ENCODE measurements at places on chromosomes 5 and 9.

- no peak for DNase-seq
These were observed 9.7 kb downstream of the NOL8 start for GRCh38 chr9:92315456-92315855.

DNA sequence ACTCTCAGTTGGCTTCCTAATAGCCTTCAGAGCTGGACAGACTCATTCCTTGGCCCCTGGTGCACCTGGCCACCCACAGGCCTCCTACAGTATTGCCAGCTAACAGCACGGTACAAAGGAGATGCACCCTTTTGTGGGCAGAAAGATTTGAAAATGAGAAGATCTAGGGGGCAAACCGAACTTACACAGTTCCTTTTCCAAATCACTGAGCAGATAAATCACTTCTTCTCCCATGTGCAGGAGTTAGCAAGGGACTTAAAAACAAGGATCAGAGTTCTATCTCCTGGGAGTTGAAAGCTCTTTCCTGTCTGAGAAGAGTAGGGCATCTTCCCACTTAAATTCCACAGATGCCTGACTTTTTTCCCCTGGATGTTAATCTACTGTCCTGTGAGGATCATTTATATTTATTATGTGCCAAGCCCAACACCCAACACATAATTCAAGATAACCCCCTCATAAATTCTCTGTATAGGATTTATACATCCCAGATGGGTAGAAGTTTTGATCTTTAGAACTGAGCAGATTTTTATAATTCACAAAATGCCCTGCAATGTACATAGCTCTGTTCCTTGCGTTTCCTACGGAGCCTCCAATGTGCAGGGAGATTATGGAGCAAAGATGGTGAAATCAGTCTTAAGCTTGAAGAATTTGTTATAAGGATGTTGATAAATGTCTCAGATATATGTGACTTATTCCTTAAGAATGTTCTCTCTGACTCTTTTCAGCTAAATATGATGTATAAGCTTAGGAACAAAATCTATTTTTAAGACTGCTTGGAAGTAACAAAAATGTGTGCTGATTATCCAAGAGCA is 207.2 kb upstream of the DAPK1 start:
- no peak for DNase-seq

- DNase-seq: no peak
These were observed 18.3 kb downstream of the MARCHF3 start for GRCh38 chr5:127011961-127012644.

GRCh38 chr5:96017951-96018350 is 56.3 kb upstream of the ELL2 start:
- DNase-seq: no peak

DNA sequence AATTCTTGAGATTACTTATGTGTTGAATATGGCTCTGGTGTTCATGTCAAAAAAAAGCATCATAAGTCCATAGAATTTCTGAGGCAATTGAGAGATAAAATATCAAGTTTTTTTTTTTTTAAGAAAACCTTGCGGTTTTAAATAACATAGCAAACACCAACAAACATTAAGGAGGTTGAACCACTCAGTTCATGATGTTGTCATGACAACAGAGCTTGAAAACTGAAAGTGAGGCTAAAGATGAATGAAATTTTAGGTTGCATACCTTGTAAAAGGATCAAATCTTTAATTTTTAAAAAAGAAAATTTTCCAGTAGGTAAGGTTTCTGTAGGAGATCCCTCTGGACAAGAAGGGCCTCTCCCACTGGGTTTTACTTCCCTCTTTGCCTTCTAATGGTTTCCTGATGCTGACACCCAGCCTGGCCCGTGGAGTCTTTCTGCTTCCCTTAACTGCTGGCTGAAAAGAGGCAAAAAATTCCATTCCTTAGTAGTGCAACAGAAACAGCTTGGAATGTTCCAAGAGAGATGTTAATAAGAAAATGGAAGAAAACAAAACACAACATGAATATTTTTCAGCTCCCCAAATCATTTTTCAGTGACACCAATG is 60.0 kb upstream of the FER start:
- DNase-seq: no peak

DNA sequence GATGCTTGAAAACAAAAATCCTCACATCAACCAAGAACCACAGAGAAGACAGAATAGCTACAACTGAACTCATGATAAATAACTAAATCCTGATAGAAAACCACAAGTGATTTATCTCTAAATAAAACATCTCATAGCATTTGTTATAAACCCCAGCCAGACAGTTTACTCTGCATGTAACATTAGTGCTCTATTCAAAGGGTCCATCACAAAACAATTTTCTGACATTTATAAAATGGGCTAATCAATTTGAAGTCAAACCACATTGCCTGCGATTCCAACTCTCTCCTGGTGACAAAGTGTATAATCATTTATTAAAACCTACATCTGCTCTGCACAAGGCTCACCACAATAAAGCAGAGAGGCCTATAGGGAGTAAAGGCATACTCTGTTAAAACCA is 49.8 kb downstream of the UIMC1 start:
- no peak for DNase-seq

DNA sequence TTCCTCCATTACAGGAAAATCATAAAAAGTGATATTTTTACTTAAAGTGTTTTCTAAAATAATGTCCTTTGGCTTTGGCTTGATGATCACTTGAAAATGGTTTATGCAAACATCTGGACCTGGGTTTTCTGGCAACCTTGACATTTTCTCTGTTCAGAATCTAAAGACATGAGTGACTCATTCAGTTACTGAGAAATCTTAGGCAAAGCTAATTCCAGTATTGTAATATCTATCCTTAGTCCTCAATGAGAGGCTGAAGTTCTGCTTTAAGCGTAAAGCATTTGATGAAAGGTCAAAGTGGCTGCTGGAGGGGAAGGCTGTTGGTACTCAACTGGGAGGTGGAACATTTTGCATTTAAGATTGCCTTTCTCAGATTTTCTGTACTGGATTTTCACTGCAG is 2.3 kb downstream of the MAN2A1 start:
- no peak for DNase-seq

GRCh38 chr5:76367623-76368371 is 35.3 kb upstream of the IQGAP2 start:
- DNase-seq: no peak

DNA sequence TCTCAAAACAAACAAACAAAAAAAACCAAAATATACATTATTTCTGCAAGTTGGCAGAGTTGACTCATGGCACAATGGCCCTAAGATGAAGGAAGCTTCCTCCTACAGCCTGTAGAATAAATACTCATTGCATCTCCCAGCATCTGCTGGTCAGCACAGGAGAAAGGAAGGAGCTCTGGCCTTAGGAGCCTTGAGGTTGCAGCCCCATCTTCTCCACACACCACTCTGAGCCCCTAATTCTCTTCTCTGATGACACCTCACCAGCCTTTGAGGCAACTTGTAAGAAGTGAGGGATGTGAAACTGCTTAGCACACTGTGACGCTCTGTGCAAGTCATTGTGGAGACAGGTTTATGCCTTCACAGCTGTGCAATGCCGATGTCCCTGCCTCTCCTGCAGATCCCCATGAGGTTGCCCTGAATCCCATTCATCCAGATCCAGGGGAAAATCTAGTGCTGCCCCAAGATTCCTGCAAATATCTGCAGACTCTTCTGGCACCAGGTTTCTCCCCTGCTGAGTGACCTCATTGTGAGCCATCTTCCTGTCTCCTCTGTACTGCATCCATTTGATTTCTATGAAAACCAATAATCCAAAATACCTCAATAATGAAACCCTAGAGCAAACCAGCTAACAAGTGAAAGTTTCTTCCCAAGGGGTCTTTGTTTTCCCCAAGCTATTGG is 65.3 kb upstream of the TGFBR1 start:
- DNase-seq: no peak

DNA sequence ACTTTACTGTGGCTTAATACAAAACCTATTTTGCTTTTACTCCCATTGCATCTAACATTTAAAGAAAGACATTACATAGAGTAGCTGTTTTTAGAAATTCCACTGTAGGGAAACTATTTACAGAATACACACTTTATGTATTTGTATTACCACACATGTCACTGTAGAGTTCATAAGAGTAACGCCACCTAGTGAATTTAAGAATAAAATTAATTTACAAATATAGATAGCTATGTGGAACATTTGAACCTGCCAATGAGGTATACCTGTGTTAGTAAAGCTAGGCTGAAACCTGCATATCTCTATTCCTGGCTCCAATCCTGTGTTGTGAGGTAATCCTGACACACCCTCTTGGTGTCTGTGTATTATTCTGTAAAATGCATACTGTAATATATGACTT is 234.4 kb downstream of the MAST4 start:
- no peak for DNase-seq

DNA sequence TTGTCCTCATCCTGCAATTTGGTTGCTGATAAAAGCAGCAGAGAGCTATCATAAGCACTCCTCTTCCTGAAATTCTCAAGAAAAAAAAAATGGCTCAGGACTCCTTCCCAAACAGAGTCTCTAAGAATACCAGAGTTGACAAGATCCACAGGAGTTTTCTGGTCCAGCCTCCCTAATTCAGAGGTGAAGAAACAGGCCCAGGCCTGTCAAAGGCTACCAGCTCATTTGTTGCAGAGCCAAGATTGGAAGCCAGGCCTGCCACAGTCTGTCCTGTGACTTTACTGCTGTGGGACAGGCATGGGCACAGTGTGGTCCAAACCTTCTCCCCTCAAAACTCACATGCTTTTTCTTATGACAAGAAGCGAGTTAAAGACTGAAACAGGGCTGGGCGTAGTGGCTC is 41.5 kb downstream of the NIPSNAP3B start:
- DNase-seq: no peak

DNA sequence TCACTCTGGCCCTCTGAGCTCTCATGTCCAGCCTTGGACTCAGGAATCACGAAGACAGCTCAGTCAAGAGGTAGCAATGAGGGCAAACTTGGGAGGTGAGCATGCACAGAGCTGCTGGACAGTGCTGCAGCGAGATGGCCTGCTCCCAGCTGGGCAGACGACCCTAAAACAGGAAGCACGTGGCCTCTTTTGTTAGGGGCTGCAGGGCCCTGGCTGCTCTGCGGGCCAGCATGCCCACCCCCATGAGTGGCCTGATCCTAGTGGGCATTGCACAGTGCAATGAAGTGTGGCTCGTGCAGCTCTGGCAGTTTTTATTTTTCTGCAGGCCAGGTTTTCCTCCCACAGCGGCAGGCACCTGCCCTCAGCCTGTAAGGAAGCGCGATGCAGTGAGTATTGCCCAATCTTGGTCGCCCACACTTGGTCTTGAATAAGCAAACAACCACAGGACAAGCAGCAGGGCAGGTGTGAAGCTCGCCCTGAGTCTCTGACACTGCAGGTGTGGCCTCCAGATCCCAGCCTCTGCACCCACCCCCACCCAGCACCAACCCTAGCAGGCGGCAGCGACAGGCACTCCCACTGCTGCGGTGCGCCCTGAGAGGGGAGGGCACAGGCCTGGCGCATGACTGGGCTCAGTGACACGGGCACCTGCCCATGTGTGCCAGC is 60.8 kb downstream of the SEMA4D start:
- DNase-seq: peak; percentile 44

DNA sequence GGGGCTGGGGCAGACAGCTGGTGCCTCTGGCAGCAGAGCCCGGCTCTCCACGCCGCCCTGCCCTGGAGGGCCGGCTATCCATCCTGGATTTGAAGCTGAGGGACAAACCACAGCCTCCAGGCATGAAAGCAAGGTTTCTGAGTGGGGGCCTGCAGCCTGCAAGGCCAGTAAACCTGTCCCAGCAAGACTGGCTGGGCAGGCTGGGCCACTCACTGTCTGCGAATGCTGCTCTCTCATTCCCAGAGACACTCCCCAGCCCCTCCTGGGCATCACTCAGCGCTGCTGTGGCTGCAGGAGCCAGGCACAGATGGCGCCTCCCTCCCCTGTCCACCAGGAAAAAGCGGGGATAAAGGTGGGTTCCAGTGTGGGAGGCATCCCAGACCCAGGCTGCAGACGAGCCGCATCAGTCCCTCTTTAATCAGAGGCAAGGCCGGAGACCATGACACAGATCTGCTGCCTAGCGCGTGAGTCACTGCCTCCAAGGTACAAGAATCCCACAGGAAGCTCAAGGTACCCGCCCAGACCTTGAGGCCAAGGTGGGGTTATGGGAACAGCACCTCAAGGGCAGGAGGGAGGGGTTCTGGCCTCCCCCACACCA is 118.0 kb downstream of the VAV2 start:
- DNase-seq: no peak

DNA sequence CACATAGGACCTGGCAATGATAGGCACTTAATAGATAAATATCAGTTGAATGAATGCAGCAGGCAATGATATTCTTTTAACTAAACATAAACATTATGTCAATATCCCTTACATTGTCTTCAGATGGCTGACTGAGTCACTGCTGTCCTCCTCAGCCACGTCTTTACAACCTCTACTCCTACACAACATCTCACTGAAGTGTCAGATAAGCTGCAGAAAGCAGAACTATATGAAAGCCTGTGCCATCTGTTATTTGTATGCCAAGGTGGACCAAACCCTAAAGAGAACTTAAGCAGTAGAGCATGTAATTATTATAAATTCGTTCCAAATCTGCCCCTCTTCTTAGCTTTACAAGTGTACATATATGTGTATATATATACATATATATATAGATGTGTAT is 271.2 kb downstream of the RASEF start:
- DNase-seq: no peak

DNA sequence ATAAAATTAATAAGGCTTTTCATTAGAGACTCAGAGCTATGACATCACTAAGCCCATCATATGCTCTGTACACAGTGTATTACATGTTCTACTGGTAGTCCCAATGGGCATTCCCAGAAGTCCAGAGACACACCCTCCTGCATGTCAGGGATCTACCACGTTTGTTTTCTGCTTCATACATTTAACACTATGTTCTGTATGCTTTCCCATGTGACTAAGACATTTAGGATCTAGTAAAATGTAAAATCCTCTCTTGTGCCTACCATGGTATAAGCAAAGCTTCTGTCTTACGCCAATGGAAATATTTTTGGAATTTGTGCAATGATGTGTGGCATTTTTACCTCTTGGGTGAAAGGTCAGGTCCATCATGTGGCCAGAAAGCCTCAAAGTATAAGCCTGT is 192.4 kb downstream of the ADAMTSL1 start:
- DNase-seq: no peak

DNA sequence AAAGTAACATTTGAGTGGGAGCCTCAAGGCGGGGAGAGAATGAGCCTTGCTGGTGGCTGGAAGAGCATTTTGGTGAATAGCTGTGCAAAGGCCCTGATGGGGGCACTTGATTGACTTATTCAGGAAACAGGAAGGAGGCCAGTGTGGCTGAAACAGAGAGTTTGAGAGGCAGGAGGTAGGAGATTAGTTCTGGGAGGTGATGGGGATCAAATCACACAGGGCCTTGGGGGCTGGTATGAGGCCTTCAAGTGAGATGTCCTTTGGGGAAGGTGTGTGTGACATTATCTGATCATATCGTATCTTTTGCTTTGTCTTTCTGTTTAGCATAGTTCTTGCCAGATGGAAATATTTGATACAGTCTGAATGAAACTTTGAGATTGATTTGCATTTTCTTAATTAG is 172.3 kb downstream of the TENT4A start:
- DNase-seq: no peak

GRCh38 chr5:141717043-141717442 is 35.0 kb upstream of the ARAP3 start:
- peak; percentile 27 for DNase-seq
